ENCODE measurements at places on chromosomes 1 and 21.

DNA sequence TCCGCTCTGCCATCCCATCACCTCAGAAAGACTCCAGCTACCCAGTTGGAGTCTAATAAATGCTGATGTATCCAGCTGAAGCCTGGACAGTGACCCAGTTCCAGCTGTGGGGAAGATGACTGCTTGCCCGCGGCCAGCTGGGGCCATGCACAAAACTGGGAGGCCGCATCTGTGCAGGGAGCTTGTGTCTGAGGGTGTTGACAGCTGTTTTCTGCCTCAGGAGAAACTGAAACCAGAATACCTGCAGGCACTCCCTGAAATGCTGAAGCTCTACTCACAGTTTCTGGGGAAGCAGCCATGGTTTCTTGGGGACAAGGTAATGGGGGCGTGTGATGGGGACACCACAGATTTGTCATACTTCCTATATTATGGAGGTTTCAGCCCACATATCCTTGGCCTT lies 3.2 kb downstream of the GSTM2 start:
- no peak for DNase-seq

DNA sequence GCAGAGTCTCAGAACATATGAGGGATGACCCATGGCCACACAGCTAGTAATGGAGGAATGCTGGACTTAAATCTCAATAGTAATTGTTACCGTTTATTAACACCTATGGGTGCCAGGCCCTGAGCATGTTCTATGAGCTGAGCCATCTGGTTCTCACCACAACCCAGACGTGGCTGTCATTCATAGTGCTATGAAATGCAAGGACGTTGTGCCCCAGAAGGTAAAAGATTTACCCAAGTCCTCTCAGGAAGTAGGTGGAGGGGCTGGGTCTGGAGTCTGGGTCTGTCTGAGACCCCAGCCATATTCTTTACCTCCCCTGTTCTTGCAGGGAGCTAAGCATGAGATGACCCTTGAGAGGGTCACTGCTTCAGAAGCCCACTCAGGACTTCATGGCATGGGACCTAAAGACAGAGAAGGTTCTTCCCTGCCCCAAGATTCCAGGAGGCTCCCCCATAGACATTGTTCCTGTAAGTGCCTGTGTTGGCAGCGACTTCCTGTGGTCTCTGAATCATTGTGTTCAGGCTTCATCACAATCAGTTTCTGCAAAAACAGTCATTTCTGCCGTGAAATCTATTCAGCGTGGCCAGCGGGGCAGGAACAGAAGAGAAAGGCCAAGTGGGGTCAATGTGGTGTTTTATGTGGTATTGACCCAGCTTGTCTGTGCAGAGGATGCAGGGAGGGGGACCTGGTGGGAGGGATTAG lies 475.4 kb downstream of the PTPRU start:
- DNase-seq: no peak

DNA sequence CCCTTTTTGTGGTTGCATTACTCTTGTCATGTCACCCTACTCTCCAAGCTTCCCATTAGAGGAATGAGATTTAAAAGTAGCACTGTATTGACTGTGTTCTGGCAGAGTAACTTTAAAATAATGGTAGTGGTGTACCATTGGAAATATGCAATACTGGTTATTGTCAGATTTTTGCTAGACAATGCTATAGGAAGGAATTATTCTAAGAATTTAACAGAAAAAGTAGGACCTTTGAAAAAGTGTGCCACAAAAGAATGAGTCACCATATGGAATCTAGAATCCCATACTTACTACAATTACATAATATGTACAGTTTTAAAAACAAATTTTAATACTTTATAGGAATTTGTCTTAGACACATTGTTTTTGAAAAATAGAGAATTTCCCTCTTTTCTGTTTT lies 13.8 kb downstream of the MIER1 start:
- no peak for DNase-seq

DNA sequence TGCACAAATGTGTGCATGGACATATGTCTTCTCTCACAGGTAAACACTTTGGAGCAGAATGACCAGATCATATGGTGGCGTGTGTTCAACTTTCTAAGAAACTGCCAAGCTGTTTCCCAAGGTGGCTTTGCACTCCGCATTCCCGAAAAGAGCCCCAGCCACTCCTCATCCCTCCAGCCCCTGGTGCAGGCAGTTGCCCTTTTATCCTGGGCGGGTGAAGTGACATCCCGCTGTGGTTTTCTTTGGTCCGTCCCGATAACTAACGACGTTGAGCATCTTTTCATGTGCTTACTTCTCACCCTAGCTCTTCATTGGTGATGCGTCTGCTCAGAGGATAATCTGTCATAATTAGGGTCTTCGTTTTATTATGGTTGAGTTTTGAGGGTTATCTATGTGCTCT lies 612.5 kb downstream of the MATN1 start:
- DNase-seq: no peak

GRCh38 chr1:245207801-245208200 lies 53.0 kb downstream of the KIF26B start:
- DNase-seq: no peak

GRCh38 chr1:4755301-4755845 lies 101.0 kb downstream of the AJAP1 start:
- no peak for DNase-seq

DNA sequence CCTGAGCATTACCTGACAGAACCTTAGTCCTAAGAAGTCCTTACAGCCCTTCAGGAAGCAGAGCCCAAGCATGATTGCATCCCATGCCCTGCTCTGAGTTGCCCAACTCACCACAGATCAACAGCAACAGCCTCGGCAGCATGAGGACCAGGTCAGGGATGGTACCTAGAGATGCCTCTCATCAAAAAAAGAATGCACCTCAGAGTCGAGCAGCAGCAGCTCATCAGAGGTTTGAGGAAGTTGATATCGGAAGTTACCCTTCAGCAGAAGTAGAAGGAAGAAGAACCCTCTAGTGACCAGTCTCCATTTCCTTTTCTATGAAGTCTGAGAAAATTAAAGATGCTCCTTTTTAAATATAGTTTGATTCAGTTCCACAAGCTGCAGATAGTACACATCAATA lies at the start of gene FCRL1:
TSS of gene FCRL1 (minus strand) at position 225 of the 400 bp plus-strand sequence. CDS start at position 142, 83 bp downstream.
- DNase-seq: no peak

- no peak for DNase-seq
Measured at GRCh38 chr1:167656657-167657056, 26.6 kb downstream of the RCSD1 start.

DNA sequence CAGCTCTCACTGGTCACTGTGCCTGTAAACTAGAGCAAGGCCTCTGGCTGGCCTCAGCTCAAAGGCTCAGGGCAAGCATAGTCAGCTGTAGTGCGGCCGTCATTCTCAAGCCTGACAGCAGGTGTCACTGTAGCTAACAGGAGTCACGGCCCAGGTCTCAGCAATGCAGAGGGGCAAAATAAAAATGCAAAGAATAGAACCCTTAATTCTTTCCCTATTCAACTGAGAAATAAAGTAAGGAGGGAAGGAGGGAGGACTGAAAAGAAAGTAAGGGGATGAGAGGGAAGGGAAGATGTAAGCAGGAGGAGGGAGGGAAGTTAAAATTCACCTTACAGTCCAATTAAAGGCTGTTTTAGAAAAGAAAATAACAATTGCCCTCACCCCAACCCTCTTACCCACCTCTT lies 106.1 kb downstream of the KIAA0319L start:
- peak; percentile 68 for DNase-seq

GRCh38 chr1:62439652-62440371 lies 3.0 kb downstream of the USP1 start:
- DNase-seq: no peak

DNA sequence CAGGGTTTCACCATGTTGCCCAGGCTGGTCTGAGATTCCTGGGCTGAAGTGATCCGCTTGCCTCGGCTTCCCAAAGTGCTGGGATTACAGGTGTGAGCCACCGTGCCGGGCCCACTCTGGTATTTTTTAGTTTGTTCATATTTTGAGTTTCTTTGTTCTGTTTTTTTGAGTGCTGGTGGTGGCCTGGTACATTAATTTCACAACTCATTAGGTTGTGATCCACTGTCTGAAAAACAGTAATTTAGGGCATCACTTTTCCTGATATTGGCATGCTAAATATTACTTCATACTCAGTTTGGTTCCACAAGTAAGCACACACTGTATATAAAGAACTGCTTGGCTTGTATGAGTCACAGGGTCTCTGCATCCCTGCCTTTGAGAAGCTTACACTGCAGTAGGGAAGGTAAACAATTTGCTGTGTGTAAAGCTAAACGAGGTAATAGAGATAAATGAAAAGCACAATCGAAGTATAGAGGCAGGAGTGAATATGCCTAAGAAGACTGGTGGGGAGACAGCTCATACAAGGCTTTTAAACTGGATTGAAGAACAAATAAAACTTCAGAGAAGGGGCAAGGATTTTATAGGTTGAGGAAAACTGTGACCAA lies 7.7 kb downstream of the SNX27 start:
- DNase-seq: no peak

- DNase-seq: no peak
Measured at GRCh38 chr1:83571536-83571935, 427.4 kb downstream of the TTLL7 start.

- no peak for DNase-seq
Measured at GRCh38 chr1:64935551-64936155, 30.7 kb downstream of the JAK1 start.

- DNase-seq: no peak
Measured at GRCh38 chr1:228015276-228016180, 8.7 kb downstream of the WNT3A start.

DNA sequence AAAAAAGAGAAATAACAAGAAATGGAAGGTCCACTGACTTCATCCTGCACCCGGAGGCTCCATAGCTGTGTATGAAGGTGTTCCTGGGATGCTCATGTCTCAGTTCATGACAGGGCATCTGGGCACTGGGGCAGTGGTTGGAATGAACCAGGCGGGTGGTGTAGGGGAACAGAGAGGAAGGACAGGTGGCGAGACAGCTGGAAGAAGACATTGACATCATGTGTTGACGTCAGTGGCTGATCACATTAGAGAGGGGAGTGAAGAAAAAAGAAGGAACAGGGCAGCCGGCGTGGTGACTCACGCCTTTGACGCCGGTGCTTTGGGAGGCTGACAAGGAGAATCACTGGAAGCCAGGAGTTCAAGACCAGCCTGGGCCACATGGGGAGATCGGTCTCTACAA lies 50.1 kb downstream of the HUNK start:
- no peak for DNase-seq

GRCh38 chr1:2412773-2413494 lies 570 bp upstream of the PEX10 start:
- peak; percentile 19 for DNase-seq

DNA sequence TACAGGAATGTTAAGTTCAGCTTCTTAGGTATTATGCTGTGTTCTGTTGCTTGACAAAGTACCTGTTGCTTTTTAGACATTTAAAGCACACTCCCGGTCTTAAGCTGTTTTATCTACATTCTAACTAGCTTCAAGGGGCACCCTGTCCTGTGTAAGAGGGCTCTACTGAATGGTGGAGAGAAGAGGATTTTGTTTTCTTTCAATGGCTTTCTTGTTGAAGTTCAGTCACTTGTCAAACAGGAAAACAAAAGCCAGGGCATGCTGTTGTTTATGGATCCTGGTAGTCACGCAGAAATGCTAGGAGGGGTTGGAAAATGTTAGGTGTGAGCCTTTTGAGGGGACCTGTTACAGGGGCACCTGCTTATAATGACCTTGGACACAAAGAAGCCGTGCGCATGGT lies 30.7 kb downstream of the PGM1 start:
- no peak for DNase-seq

DNA sequence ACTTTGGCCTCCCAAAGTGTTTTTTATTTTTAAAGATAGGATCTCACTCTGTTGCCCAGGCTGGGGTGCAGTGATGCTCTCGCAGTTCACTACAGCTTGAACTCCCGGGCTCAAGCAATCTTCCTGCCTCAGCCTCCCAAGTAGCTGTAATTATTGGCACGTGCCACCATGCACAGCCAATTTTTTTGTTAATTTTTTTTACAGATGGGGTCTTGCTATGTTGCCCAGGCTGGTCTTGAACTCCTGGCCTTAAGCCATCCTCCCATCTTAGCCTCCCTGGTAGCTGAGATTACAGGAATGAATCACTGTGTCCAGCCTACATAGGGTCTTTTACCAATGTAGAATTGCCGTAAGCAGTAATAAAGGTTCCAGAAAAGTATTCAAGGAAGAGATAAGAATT lies 49.1 kb upstream of the HP1BP3 start:
- DNase-seq: no peak

DNA sequence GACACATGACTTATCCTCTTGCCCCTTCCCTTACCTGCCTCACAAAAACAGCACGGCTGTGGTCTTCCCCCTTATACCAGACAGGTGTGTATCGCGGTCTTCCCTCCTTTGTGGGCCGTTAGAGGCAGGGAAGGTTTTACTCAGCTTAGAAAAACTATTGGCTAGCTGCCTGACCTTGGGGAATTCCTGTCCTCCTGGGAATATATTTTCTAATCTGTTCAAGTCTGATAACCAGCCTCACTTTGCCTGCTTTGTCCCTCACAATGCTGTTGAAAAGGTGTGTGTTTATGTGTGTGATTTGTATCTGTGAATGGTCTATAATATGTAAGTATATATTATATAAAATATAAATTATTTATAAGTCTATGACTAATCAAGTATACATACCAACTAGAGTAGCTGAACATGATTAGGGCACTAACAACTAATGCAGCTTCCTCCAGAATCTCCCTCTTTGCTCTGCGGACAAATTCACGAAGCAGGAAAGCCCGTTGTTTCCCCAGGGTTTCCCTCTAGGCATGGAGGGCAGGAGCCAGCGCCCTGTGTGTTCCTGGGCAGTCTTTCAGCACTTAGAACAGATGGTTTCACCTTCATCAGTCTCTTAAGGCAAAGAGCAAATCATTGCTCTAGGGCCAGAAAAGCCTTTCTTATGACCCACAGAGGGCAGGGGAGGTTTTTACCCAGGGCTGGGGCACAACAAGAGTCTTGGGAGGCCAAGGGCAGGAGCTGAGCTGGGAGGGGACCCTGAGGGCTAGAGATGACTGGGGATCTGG lies 25.6 kb downstream of the SLC26A9 start:
- no peak for DNase-seq

DNA sequence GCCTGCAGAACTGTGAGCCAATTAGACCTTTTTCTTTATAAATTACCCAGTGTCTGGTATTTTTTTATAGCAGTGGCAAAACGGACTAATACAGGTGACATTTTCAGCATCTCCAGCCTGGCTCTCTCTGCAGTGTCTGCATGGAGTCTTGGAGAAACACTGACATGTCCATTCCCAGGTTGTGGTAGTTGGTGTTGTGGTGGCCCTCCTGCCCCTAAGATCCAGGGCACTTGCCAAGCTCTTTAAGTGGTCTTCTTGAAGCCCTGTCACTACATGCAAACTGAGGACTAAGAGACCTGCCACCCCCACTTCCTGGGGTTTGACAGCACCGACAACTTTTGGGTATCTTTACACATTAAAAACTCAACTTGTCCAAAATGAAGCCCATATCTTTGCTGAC lies 419.4 kb downstream of the NPHP4 start:
- DNase-seq: no peak

DNA sequence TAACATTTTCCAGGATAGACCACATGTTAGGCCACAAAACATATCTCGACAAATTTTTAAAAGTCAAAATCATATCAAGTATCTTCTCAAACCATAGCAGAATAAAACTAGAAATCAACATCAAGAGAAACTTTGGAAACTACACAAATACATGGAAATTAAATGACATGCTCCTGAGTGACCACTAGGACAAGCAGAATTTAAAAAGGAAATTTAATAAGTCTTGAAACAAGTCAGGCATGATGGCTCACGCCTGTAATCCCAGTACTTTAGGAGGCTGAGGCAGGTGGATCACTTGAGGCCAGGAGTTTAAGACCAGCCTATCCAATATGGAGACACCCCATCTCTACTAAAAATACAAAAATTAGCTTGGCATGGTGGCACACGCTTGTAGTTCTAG lies 26.4 kb upstream of the UTS2 start:
- no peak for DNase-seq
